ENCODE measurements at places on chromosomes 2 and 18.

DNA sequence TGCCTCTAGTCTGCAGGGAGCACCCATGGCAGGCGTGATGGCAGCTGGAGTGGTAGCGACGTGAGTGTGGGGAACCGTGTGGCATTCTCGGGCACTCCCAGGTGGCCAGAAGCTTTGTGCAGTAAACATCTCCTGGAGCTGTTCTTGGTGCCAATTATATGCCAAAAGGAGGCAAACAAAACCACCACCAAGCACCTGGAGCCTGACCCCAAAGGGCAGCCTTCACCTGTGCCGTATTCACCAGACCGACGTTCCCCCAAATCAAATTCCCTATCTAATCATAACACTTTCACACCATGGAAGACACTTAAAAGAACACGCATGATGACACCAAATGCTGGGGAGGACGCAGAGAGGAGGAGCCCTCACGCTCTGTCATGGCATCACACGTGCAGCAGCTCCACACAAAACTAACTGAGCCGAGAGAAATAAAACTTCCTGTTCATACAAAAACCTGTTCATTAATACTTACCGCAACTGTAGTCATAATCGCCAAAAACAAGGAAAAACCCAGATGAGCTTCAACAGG lies 123.6 kb downstream of the EIPR1 start:
- no peak for DNase-seq

DNA sequence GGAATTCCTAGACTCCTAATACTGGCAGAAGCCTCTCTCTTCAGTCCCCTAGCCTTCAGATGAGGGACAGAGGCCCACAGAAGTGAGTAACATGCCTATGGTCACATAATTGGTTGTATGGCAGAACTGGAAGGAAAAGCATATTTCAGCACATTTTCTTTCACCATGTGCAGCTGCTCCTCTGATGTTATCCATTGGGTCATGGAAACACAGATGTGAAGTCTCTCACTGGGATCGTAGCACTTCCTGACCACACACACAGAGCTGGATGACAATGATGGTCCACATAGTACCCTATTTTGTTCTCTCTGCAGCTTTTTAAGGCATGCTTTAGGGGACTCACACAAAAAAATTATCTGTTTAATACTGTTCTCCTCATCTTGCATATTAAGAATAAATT lies 24.5 kb downstream of the MYO3B start:
- DNase-seq, result no peak

GRCh38 chr2:45935791-45936622 lies 284.5 kb downstream of the PRKCE start:
- DNase-seq, result no peak

- DNase-seq, result no peak
Measured at GRCh38 chr18:27803957-27804356, 373.0 kb downstream of the CDH2 start.

DNA sequence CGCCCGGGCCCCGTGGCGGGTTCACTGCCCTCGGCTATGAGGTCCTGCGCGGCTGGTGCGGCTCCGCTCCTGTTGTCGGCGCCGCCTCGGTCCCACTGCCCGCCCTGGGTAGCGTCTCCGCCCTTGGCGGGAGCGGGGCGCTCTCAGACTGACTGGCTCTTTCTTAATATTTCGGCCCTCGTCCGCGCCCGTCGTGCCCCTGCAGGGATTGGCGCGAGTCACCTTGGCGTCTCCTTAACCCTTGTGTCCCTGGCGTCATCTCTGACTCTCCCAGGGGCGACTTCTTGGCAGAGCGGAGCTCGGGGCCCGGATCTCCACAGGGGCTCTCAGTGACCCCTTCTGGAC lies 1.3 kb downstream of the PTMA start:
- no peak for DNase-seq

- DNase-seq, result no peak
Measured at GRCh38 chr2:66813976-66814375, 379.1 kb downstream of the MEIS1 start.

DNA sequence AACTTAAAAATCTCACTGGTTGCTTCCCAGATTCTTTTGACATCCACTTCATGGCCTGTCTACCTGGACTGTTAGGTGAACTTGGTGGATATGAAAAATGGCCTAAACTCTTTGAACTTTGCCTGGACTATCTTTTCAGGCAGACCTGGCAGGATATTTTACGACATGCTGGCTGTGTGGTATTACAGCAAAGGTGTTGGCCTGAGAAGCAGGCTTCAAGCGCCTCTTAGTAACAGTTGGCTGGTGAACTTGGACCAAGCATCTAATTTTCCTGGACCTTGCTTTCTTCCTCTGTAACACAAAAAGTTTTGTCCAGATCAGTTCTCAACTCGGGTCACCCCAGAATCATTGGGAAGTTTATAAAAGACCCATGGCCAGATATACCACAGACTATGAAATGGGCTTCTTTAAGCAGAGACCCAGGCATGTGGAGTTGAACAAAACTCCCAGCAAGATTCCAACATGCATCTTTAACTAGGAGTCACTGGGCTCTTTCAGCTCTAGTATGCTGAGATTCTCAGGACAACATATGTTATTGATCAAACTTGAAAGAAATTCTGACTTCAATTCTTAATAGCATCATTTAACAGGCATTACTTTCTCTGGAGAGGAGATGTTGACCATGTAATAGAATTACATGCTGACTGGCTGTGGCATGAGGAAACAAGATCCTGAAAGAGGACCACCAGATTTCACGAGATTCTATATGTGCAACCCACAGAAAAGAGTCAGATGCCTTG lies 4.4 kb downstream of the LYPD1 start:
- no peak for DNase-seq

DNA sequence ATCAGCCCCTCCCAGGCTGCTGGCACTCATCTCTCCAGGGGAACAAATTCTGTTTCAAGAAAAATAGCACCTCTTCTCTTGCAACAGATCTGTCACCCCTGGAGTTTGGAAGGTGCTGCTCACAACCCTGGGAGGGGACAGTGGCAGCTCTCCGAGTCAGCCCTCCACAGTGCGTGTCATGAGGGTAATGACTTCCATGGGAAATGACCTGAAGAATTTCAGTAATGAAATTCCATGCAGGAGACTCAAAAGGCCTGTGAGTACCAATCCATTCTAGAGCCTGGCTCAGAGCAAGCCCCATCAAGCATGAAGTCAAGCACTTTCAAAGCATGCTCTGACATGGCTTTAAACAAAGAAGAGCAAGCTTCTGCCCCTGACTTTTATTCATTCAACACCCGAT lies 276.3 kb upstream of the PARD3B start:
- DNase-seq, result no peak

DNA sequence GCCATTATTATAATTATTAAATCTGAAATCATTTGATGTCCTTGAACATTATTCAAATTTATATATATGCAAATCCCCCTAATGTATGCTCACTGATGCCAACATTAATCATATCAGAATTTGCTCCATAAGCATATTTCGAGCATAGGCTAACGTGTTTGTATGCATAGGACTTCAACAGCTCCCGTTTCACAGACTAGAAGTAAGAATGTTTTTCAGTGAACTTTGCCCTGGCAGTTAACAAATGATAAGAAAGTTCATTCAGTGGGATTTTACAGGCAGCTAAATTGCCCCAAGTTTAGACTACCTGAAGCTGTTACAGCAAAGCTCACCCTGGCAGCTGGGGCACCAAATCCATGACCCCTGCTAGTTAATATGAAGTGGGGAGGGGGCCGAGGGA lies 272.0 kb downstream of the LNPK start:
- DNase-seq, result no peak

DNA sequence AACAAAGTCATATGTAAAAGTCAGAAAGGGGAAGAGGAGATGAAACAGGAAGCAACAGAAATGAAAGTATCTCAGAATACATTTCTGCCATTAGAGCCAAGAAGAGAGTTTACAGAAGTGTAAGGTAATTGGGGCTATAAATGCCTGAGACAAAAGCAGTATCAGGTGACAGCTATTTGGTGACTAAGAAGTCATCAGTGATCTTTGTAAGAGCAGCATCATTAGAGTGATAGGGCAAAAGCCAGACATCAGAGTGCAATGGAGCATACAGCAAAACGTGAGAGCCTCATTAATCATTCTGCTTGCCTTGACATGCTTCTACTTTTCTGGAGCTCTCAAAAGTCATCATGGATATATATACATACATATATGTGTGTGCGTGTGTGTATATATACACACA lies 804.7 kb upstream of the PIK3C3 start:
- no peak for DNase-seq

GRCh38 chr2:41829052-41829451 lies 218.8 kb upstream of the PKDCC start:
- DNase-seq, result no peak

DNA sequence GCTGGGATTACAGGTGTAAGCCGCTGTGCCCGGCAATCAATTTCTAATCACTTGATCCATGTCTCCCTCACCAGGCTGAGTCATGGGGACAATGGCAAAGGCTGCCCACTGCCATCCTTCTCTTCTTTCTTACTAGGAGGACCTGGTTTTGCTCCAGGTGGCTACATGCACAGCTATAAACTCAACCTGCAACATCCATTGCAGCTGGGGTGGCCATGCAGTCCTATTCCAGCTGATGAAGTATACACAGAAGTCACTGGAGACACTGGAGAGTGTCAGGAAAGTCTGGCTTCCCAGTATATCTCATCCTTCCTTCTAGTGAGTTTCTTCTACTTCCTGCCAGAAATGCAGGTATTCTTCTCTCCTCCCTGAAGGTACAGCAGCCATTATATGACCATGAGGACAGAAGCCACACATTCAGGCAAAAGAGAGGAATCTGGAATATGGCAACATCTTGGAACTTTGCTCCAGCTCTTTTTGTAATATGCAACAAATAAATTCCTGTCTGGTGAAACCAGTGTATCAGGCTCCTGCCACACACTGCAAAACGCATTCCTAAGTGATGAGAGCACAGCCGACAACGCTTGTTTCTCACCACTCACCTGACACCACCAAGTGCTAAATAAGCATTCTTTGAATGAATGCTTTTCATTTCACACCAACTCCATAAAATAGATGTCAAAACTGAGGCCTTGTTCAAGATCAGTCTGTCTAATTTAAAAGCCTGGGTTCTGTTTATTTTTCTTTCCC lies 32.3 kb downstream of the SCTR start:
- DNase-seq, result no peak

DNA sequence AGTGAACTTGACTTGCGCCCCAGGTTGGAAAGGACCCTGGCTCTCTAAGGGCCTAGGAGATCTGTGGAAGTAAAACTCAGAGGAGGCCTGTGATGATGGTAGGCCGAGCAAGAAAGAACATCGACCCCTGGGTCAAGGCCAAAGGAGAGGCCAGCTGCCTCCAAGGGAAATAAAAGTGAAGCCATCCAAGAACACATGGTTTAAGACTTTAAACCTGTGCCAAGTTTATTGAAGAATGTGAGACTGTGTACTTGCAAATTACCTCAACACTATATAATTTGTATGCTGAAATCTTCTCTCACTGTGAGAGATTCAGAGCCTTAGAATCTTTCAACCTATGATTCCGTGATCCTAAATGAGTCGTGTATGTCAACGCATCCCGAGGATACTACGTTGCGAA lies 40.7 kb upstream of the COBLL1 start:
- no peak for DNase-seq

GRCh38 chr18:37487400-37487867 lies 78.2 kb downstream of the CELF4 start:
- DNase-seq, result no peak

DNA sequence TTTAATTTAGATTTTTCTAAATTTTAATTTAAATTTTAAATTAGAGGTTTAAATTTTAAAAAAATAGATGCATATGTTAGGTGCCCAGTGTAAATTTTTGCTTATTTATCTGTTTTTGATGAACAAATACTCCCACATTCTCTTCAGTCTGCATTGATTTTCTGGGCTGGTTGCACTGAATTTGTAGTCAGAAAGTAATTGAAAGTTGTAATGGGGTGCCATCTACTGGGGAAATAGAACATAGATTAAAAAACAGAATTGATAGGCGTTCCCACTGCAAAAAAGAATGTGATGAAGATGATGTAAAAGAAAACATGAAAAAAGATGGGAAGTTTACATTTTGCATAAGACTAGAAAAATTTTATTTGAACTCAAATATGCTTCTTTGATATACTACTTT lies 51.7 kb upstream of the CCDC85A start:
- no peak for DNase-seq

GRCh38 chr2:165587335-165587938 lies 117.9 kb downstream of the CSRNP3 start:
- DNase-seq, result no peak

DNA sequence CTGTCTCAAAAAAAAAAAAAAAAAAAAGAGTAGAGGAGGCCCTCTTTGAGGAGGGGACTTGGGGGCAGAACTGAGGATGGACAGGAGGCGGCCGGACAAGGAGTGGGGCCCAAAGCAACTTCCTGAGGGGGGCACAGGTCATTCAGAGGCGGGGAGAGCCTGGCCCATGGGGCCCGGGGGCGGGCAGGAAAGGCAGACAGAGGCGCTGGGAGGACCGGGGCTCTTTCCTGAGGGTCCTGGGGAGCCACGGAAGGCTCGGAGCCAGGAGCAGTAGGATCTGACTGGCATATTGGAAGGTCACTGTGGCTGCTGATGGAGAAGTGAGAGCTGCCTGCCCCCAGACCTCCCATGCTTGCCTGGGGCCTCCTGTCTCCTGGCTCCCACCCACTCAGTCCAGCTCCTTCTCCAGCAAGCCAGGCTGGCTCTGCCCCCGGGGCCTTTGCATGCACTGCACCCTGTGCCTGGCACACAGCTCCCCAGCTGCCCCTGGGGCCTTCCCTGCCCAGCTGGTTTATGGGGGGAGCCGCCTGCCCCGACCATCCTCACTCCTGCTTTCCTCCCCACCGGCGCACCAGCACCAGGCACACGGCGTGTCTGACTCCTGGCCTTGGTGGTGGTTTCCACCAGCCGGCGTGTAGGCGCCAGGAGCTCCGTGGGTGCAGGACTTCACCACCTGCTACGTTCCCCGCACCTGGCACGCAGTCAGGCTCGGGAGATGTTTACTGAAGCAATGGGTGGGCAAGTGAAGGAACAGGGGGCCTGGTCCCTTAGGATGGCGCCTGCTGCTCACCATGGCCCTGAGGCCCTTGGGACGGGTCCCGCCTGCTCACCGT lies 5.6 kb downstream of the ESPNL start:
- DNase-seq, result no peak

DNA sequence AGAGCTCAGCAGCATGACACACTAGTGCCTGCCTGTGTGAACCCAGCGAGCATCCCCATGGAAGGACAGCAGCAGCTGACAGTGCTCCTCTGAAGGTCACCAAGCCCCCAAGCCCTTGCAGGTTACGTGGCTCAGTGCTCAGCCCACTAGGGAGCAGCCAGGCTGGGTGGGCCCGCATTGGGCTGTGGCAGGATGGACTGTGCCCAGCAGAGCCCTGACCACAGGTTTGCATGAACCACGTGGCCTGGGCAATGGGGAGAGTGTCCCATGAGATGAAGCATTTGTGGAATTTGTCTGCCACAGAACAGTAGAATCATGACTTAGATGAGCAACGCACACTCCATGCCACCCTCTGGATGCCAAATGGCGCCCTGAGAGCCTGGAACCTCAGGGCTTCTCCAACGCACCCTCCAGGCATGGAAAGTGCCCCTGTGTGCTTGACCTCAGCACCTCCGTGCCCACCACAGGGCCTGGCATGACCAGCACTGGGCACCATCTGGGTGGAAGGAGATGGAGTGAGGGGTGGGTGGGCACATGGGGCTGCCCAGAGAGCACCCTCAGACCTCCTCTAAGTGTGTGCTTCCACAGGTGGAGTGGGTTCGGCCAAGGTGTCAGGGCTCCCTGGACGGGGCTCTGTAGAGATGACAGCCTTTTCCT lies 216.1 kb upstream of the RAB6C start:
- no peak for DNase-seq

Data from stimulated activated CD4-positive, alpha-beta T cell treated with anti-CD3 and anti-CD28 coated beads, TNF-alpha, amount 100 ng/mL, for 1 hour (primary cell).